ENCODE measurements at places on chromosomes 1 and 21. TPM values are rescaled to one million over a fixed set of nuclear protein-coding genes. Genes with fewer than 3 reads are reported as not detected.
A peak's percentile ranks its signal among the peaks of the same experiment; 100 is the strongest.

Gene IL20
- not detected for total RNA-seq

Gene KCNT2
- total RNA-seq = 126 TPM

- no peak for DNase-seq
Observed at GRCh38 chr1:202287196-202287595, 54.5 kb downstream of the UBE2T start.

DNA sequence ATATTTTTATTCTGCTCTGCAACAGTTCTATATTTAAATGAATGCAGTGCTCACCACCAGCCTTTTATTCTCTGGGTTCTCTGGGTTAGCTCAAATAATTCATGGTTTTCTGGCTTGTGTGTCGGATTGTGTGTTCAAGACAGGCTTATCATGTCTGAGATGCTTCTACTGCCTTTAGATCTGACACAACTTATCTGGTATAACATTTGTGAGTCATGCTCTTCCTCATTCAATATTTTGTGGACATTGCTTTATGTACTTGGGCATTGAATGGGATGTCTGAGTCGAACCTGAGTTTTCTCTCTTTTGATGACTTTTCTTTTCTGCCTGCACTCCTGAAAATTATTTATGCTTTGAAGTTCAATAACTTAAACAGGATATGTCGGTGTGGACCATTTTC is 17.6 kb upstream of the PKP1 start:
- no peak for DNase-seq

DNA sequence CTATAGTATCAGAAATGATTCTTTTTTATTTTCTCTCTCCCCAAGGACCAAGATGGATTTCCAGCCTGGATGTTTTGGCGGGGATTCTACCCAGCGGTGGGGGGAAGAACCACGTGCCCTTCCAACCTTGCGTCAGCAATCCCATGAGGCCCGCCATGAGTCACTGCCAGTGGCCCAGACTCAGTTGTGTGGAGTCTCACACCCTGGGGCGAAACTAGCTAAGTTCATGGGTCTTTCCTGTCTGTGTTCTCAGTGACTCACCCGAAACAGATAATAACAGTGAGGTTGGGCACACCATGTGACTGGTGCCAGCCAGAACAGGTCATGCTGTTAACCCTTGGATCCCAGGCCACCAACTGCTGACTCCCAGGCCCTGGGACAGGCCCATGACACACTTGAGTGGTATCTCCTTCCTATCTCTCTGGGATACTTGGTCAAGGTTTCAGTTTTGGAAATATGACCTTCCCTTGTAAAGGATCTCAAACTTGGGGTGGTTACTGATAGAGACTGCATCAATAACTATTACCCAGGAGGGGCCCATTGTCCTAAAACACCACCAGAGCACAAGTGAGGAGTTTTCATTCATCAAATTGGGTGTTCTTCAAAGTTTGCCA is 98.0 kb upstream of the DUSP10 start:
- no peak for DNase-seq

Gene AZIN2
- total RNA-seq = 7.0 TPM

Gene TPTE
- total RNA-seq = not detected

Gene EVI5
- 19.5 TPM for total RNA-seq

- DNase-seq = no peak
Observed at GRCh38 chr1:67085326-67085725, 31.4 kb upstream of the SLC35D1 start.

DNA sequence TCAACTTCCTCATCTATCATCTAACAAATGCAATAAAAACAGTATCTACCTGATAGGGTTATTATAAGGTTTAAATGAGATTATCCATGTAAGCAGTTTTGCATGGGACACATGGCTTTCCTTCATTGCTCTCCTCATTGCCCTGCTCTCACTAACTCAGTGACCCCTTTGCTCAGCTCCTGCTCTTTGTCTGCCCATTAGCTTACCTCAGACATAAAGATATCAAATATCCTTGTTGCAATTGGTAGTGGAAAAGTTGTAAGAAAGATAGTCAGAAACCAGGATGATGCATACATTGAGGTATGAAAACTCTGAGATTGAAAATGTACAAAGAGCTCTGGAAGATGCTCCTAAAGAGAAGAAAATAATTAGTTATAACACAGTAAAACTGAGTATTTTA is 89.8 kb downstream of the EVI5 start:
- DNase-seq = no peak

DNA sequence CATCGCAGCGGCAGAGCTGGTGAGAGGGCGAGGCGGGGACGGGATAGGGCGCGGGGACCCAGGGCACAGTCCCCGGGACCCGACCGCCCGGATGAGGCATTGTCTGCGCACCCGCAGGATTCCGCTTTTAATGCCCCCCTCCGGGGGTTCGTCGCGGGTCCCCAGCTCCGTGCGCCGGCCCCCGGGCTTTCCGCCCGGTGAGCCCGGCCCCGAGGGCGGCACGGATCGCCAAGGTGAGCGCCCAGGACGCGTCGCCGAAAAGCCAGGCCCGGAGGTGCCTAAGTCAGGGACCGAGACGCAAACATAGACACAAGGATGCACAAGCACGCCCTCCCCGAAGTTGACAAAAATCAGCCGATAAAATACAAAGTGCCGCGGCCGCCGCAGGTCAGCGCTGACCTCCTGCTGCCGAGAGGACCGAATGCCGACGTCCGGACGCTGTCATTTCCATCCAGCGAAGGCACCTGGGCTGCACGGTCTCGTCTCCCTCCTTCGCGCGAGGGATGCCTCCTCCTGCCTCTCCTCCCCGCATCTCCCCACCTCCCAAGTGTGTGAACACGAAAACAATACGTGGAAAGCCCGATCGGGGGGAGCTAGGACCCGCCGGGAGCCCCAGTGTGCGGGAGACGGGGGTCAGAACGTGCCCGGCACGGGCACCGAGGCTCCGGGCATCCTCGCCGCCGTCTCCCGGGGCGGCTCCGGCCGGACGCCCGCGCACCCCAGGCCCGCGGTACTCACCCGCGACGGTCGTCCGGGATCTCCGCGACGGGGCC is 101.1 kb upstream of the SOD1 start:
- peak; percentile 70 for DNase-seq

- DNase-seq = no peak
Observed at GRCh38 chr1:6263716-6264115, 2.8 kb upstream of the GPR153 start.

DNA sequence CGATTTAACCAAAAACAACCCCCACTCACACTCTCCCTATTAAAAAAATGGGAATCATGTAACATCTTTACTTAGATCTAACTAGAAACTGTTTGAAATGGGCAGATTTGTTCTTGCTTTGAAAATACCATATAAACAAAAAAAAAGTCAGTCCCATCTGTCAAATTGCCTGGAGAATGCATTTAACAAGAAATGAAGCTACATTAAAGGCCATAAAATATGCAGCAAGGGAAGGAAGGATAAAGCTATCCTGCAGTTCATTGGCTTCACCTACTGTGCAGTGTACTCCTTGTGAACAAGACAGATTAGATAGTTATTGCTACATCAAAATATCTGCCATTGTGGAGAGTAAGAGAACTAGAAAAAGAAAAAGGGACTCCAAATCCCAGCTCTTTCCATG is 160.5 kb downstream of the LRRC7 start:
- no peak for DNase-seq

- DNase-seq = no peak
Observed at GRCh38 chr1:104082221-104082620, 332.5 kb downstream of the AMY1C start.

GRCh38 chr1:218705911-218706893 is 361.1 kb downstream of the TGFB2 start:
- DNase-seq = no peak

GRCh38 chr1:54325284-54325683 is 80.9 kb downstream of the SSBP3 start:
- no peak for DNase-seq

DNA sequence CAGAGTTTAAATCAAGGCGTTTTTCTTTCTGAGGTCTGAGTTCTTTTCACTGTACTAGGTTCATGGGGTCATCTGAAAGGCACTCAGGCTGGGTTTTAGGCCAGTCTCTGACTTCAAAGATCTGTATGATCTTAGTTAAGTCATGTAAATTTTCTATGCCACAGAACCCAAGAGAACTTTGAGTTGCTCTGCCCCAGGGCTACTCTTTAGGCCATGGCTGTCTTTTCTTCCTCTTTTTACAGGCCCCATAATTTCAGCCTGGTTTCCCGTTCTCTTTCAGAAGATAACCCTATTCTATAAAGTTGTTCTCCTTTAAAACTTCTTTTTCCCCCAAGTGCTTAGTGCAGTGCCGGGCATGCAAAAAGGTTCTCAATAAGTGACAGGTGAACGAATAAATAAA is 26.1 kb downstream of the METTL13 start:
- DNase-seq = no peak

DNA sequence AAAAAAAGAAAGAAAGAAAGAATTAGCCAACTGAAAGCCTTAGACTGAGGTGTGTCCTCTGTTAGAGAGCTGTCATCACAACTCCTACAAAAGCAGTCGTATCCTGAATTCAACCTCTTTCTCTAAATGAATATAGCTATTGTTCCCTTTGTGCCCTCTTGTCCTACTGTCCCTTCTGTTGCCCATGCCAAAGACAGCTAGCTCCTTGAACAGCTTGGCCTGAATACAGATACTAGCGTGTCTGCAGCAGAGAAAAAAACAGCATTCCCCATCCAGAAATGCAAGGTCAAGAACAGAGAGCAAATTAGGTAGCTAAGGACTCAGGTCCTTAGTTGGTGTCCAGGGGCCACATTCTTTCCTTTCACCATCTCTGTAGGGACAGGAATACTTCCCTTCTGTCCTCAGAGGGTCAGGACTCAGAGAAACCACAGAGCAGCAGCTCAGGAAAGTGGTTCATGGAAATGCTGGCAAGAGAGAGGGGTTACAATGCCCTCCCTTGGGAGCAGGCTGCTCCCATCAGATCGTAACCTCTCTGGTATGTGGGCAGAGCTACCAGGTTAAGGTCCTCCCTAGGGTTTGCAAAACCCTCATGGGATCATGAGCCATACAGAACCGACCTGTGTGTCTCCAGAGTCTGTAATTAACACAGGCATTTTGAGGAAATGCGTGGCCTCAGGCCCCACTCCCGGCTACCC is 1.8 kb upstream of the ZBTB48 start:
- no peak for DNase-seq

Gene CCDC185
- total RNA-seq = not detected

Gene ANGPTL3
- total RNA-seq = not detected

Gene IQGAP3
- 6.1 TPM for total RNA-seq

DNA sequence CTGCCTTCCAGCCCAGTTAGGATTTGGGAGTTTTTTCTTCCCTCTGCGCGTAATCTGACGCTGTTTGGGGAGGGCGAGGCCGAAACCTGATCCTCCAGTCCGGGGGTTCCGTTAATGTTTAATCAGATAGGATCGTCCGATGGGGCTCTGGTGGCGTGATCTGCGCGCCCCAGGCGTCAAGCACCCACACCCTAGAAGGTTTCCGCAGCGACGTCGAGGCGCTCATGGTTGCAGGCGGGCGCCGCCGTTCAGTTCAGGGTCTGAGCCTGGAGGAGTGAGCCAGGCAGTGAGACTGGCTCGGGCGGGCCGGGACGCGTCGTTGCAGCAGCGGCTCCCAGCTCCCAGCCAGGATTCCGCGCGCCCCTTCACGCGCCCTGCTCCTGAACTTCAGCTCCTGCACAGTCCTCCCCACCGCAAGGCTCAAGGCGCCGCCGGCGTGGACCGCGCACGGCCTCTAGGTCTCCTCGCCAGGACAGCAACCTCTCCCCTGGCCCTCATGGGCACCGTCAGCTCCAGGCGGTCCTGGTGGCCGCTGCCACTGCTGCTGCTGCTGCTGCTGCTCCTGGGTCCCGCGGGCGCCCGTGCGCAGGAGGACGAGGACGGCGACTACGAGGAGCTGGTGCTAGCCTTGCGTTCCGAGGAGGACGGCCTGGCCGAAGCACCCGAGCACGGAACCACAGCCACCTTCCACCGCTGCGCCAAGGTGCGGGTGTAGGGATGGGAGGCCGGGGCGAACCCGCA is at the start of gene PCSK9:
Gene PCSK9, plus strand, starts transcription at position 207 of the 741 bp plus-strand sequence. Its CDS starts 290 bp downstream, at position 497.
- peak; percentile 77 for DNase-seq

Gene SPRR5
- not detected for total RNA-seq

Gene HIVEP3
- 15.1 TPM for total RNA-seq

DNA sequence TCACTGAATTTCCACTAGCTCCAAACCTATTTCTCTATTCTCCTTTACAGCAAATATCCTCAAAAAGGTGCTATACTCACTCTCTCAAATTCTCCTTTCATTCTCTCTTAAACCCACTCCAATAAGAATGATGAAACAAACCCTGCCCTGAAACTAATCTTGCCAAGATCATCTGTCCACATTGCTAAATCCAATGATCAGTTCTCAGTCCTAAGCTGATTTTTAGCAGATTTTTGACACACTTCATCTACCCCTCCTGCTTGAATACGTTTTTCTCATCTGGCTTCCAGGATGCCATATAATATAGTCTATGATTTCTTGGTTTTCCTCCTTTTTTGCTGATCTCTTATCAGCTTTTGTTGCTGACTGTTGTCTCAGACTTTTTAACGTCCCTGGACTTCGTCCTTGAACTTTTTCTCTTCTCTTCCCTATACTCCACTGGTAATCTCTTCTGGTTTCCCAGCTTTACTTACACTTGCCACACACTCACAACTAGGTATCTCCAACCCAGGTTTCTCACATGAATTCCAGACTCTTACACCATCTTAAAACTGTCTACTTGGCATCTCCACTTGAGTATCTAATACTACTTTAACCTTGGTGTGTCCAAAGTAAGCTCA is 35.3 kb downstream of the RERE start:
- no peak for DNase-seq

- DNase-seq = no peak
Observed at GRCh38 chr1:101741910-101742309, 254.8 kb downstream of the OLFM3 start.

GRCh38 chr1:74474585-74474984 is 37.8 kb downstream of the LRRC53 start:
- DNase-seq = no peak

DNA sequence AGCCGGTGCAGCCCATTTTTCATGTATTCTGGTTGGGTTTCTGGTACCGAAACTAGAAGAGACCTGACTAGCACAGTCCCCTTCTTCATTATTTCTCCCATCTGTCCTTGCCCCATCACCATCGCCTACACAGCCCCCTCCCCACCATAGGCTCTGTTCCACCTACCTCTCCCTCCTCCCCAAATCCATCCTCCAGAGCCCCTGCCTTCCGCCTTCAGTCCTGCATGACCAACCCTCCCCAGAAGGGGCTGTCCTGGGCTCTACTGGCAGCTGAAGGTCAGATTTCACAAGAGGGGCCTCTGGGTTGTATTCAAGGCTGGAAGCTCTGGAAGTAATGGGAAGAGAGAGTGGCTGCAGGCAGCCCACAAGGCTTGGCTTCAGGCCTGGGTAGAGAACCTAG is 55.2 kb downstream of the SDC3 start:
- no peak for DNase-seq

Gene AMPD1
- not detected for total RNA-seq

DNA sequence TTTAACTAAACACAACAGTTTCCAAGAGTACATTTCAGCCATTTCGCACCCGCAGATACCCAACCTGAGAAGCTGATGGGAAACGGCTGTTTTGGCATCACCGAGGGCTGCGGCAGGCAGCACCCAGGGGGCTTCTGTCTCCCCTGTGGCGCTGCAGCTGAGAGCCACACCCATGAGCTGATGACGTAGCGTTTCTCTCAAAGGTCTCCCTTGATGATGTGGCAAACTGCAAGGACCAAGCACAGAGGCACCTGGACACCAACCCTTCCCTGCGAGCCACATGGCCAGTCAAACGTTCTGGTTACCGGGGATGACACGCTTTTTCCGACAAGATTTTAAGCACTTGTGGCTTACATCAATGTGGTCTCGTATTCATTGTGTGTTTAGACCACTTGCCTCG is 150.8 kb upstream of the ERG start:
- DNase-seq = no peak

Gene ADAMTSL4
- 0.25 TPM for total RNA-seq

GRCh38 chr1:69315823-69316222 is 251.9 kb upstream of the LRRC7 start:
- DNase-seq = peak; percentile 43

- no peak for DNase-seq
Observed at GRCh38 chr1:16458831-16459230, 18.3 kb downstream of the NECAP2 start.

All from glutamatergic neuron (in vitro differentiated cells).